GM04504 (cell line): ENCODE measurements at places on chromosomes 16 and 17.
A peak's percentile ranks its signal among the peaks of the same experiment; 100 is the strongest.

- DNase-seq = peak; percentile 10
These were observed 33.3 kb downstream of the OR1D5 start for GRCh38 chr17:3030096-3030495.

DNA sequence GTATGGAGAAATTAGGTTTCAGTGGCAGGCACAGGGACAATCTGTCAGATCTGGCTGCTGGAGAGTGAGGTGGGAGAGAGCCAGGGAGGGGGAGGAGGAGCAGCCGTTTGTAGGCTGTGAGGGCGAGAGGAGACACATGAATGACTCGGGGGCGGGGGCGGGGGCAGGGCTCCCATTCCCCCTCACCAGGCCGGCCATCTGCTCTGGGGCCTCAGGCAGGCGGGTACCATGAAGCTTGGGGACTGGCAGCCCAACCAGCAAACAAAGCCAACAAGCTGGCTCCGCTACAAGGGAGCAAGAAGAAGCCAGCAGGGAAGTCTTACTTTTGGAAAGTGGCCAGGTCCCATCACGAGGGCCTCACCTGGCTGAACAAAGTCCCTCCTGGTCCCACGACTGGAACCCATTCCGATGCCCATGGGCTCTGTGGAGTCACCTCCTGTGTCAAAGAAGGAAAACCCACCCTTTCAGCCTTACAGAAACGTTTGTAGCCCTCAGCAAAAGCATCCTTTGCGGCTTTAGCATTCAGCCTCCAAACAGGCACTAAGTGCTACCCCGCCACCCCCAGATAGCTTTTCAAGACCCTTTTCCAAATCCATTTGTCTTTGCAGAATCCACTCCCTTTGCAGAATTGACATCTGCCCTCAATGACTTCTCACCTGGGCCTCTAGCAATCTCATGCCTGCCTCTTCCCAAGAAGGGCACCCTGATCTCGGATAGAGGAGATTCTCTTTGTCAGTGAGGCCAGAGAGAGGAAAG is 9.2 kb upstream of the SSTR2 start:
- no peak for DNase-seq

GRCh38 chr17:27551701-27552248 is 79.2 kb upstream of the LGALS9 start:
- no peak for DNase-seq

GRCh38 chr16:30077656-30078055 is 1.9 kb downstream of the PPP4C start:
- DNase-seq = no peak

- DNase-seq = no peak
These were observed 14.5 kb downstream of the ABCA9 start for GRCh38 chr17:69046121-69046807.

GRCh38 chr17:39573447-39574298 is 34.0 kb downstream of the NEUROD2 start:
- DNase-seq = peak; percentile 40

DNA sequence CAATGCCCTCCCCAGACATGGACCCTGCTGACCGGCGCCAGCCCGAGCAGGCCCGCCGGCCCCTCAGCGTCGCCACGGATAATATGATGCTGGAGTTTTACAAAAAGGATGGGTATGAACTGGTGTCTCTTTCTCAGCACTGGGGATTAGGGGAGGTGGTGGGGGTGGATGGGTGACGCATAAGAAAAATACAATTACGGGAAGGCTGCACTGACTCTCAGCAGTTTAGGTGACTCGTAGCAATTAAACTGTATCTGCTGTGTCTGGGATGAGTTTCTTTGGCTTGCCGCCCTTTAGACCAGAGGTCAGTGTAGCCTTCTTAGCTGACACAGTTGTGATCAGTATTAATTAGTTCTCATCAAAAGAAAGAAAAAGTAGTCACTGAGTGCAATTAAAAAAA is 59.0 kb downstream of the ELAC2 start:
- DNase-seq = peak; percentile 50

DNA sequence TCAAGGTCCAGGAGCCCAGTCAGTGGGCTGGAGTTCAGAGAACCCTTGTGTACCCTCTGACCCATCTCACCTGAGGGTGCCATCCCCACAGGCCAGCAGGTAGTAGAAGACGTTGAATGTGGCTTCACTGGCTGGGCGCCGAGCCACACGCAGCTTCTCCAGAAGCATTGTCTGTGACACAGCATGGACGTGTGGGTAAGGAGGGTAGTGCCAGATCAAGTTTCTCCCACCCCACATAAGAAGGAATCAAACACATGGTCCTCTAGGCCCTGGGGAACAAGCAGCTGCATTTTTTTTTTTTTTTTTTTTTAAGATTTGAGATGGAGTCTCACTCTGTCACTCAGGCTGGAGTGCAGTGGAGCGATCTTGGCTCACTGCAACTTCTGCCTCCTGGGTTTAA is 60.9 kb downstream of the MYO18A start:
- no peak for DNase-seq

GRCh38 chr16:67959536-67960329 is 8.7 kb downstream of the SLC12A4 start:
- DNase-seq = no peak

DNA sequence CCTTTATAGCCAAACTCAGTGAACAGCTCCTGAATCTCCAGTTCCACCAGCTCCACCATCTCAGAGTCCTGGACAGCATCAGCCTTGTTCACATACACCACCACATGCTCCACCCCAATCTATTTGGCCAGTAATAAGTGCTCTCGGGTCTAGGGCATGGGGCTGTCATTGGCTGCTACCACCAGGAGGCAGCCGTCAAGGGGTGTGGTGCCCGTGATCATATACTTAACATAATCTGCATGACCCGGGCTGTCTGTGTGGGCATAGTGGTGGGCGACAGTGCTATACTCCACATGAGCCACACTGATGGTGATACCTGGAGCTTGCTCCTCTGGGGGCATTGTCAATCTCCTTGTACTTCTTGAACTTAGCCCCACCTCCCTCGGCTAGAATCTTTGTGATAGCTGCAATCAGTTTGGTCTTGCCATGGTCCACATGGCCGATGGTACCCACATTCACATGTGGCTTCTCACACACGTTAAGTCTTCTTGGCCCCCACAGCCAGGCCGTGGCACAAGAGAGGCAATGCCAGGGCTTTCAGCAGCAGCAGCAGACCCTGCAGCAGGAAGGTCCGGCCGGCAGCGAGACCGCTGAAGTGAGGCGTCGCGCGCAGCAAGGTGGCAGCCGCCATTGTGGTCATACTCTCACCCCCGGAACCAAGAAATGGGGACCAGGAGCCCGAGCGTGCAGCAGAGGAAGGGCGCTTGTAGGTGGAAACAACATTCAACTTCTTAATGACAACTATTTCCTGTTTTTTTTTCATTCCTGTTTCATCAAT is 210.3 kb upstream of the WSB1 start:
- no peak for DNase-seq

GRCh38 chr16:86045591-86045971 is 146.6 kb downstream of the IRF8 start:
- no peak for DNase-seq

DNA sequence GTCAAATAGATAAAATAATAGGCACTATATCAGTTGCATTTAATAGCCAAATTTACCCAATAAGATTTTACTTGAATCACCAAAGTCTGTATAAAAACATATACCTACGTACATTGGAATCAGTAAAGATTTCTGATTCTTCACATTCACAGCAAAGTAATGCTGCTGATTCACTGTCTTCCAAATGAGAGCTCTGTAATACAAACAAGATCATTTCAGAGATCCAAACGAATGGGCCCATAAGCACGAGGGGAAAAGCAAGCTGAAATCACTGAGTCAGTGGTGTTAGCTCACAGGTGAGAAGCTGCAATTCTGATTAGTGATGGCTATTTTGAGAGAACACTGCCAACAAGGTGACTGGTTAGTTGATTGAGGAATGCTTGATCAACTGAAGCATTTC is 81.3 kb downstream of the SSH2 start:
- no peak for DNase-seq

DNA sequence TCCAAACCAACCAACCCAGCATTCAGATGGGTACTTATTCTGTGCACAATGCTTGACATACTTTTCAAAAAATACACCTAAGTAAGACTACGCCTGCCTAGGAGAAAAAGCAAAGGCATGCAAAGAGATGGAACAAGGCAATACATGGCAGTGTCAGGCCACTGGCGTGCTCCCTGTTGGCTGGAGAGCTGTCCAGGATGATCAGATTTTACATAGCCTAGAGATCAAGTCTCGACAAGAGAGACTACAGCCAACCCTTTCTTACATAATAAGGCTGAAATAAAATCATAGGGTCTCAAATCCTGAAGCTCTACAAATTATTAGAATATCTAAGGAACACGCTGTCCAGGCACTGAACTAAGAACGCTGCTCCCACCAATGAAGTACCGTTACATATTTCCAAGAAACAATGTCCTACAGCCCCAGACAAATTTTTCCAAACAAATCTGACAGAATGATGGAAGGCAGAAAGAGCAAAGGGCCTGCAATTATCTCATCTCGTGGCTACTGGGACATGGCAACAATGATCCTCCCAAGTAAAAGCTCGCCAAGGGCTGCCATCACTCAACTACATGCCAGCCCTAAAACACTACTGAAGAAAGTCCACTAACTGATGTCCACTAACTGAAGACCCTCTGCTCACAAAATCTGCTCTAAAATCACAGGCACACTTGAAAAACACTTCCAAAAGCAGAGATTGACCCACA is 5.1 kb downstream of the RPS15A start:
- DNase-seq = no peak

GRCh38 chr16:23836404-23837311 is 875 bp downstream of the PRKCB start:
- DNase-seq = no peak

- DNase-seq = no peak
These were observed 711.2 kb downstream of the MAF start for GRCh38 chr16:78889346-78889745.

- no peak for DNase-seq
These were observed 38.5 kb downstream of the CTU2 start for GRCh38 chr16:88744577-88745521.

DNA sequence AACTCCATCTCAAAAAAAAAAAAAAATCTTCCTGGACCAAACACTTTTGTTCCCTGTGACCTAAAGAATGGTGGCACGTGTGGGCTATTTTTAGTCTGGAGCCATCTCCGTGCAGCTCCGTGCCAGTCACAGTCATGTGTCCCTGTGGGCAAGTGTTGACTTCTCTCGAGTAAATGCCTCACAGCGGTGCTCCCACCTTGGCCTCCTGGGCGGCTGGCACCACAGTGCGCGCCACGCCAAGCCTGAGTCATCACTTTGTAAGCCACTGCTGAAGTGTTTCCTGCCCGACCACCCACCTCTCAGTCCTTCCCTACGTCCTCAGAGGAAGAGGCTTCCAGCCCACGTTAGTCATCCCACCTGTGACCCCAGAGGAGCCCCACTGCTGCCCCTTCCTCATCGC is 10.9 kb upstream of the HEXD start:
- DNase-seq = no peak

GRCh38 chr17:29573871-29574731 is 5.6 kb downstream of the TP53I13 start:
- DNase-seq = no peak

DNA sequence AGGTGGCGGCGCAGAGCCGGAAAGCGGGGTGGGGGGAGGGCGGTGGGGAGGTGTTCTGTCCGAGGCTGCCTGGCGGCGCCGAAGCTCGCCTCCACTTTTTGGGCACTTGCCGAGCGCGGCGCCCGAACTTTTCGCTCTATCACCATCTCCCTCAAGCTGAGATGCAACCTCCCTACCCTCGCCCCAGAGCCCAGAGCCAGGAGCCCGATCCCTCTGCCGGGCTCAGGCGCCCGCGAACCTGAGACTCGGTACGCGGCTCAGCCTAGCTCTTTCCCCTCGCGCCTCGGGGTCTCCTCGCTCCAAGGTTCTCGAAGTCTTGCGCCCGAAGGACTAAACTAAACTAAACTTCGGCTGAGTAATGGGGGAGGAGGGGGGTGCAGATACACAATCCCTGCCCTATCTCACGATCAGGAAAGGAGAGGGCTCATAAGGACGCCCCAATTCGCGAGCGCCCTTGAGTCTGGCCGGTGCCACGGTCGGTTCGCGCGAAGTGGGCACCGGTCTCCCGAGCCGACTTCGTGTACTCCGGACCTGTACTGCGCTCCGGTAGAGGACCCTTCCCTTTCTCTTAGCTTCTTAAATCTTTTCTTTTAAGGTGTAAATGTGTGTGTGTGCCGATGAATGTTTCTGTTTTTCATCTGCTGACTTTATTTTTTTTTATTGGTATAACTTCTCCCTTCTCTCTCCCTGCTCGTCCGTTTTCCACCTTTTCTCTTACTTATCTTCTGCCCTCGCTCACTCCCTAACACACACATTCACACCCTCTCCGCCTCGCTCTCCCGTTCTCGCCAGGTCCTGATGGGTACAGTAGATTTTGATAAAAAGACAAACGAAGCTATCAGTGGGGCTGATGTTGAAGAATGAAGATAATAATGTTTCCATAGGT is 1.9 kb upstream of the SALL1 start:
- peak; percentile 40 for DNase-seq

GRCh38 chr16:68642436-68643101 is 2.5 kb upstream of the CDH3 start:
- no peak for DNase-seq

- no peak for DNase-seq
These were observed 26.1 kb upstream of the ZNF750 start for GRCh38 chr17:82865774-82866395.

DNA sequence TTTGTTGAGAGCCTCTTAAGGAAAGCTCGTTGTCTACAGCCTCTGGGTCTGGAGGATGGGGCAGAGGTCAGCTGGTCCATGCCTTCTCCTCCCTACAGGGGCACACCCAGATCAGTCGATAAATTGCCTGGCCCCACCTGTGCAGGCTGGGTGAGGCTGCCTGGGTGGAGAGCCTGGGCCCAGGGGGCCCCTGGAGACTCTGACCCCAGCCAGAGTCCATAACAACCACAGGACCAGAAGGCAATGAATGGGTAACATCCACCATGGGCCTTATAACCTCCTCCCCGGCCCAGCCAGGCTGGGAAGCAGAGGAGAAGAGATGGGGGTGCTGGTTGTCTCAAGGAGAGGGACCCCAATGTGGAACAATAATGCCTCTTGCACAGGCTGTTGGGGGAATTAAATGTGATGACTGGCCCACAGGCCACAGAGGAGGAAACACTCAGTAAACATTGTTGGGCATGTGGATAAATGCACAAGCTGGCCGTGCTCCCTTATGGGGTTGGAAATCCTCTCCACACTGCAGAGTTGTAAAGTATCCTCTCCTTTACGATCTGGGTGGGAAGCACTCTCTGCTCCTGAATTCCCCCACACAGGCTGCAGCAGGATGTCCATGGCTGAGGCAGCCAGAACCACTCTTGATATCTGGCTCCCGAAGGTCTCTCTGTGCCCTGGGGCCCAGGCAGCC is 56.7 kb upstream of the TOB1 start:
- no peak for DNase-seq

GRCh38 chr17:83107656-83108048 is 28.2 kb downstream of the METRNL start:
- DNase-seq = no peak

DNA sequence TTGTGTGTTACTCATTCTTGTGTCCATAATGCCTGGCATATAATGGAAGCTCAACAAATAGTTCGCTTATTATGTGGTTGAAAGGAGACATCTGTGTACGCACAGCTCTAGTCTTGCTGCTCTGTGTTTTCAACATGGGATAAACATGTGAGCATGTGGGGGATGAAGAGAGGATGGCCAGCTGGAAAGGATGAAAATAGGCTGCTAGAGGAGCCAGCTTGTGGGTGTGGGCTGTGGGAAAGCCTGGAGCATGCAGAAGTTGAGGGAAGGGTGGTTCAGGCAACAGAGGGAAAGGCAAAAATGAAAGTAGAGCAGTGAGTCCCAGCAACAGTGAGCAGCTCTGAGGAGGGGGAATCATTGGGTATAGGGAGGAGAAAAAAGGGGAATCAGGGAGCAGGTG is 324.6 kb upstream of the CDH11 start:
- no peak for DNase-seq
